ENCODE measurements at places on chromosomes 1 and 21.

DNA sequence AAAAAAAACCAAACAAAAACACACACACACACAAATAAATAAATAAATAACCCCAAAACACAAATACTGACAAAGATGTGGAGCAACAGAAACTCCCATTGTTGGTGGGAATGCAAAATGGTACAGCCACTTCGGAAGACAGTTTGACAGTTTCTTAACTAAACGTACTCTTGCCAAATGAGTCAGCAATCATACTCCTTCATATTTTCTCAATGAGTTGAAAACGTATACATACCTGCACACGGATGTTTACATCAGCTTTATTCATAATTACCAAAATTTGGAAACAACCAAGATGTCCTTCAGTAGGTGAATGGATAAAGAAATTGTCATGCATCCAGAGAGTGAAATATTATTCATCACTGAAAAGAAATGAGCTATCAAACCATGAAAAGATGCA is 23.5 kb downstream of the ASAP3 start:
- no peak for DNase-seq

DNA sequence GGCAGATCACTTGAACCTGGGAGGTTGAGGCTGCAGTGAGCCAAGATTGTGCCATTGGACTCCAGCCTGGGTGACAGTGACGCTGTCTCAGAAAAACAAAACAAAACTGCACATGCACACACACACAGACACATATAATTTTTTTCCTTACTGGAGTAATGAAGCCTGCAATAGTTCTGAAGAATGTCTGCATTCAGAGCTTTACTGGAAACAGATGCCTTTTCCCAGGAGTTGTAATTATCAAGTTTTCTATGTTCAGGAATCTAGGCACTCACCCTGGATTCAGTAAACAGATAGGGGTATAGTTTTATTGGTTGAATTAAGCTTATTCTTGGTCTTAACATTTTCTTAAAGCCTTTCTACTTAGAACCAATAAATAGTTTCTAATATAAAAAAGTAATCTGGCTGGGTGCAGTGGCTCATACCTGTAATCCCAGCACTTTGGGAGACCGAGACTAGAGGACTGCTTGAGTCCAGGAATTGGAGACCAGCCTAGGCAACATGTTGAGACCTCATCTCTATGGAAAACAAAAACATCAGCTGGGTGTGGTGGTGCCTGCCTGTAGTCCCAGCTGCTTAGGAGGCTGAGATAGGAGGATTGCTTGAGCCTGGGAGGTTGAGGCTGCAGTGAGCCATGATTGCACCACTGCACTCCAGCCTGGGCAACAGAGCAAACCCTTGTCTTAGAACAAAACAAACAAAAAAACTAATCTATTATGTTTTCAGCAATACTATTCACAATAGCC is 15.8 kb downstream of the SPEN start:
- DNase-seq = no peak

- no peak for DNase-seq
Observed at GRCh38 chr21:40613546-40614030, 233.4 kb downstream of the DSCAM start.

GRCh38 chr21:45455674-45456583 is 51.0 kb downstream of the COL18A1 start:
- peak; percentile 65 for DNase-seq

DNA sequence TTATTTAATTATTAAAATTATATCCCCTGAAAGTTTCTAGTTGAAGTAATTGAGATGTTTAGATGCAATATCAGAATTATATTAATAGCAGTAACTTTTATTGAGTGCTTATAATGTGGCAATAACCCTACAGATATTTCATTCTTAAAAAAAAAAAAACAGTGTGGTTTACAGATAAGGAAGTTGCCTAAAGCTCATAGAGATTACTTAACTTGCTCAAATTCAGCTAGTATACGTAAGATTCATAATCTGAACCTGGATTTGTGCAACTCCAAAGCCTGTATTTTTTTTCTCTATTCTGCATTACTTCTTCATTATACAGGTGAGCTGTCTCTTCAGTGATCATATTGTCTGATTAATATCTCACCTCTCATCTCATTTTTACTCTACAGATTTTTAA is 156.0 kb upstream of the PTBP2 start:
- DNase-seq = no peak

DNA sequence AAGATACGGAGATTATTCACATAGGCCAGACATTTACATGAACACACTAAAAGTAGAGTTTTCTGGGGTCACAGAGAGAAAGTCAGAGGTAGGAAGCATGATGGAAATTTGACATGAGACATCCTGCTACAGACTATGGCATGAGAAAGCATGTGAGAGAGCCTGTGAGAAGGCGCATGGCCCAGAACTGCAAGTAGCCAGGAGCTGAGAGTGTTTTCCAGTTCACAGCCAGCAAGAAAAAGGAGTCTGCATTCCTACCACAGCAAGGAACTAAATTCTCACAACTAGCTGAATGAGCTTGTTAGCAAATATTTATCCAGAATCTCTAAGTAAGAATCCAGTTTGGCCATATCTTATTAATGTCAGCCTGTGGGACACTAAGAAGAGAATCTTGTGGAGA is 673.3 kb downstream of the BRINP3 start:
- no peak for DNase-seq

- no peak for DNase-seq
Observed at GRCh38 chr1:201186192-201186591, 4.4 kb upstream of the IGFN1 start.

- peak; percentile 66 for DNase-seq
Observed at GRCh38 chr1:203537806-203538464, 44.0 kb downstream of the OPTC start.

DNA sequence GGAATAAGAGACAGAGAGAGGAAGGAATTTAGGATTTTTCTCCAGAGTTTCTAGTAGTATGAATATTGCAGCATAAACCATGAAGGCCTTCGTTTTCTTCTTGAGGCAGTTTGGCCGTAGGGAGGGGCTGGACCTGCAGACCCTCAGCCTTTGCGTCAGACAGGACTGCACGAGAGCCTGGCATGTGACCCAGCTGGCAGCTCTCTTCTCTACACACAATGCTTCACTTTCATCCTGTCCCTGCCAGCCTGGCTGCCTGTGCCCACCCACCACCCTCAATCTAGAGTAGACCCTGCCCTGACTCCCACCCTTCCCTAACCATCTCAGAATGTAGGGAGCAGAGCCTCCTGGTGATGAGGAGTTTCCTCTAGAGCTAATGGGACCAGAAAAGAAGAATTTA is 1.6 kb downstream of the CA14 start:
- DNase-seq = no peak

DNA sequence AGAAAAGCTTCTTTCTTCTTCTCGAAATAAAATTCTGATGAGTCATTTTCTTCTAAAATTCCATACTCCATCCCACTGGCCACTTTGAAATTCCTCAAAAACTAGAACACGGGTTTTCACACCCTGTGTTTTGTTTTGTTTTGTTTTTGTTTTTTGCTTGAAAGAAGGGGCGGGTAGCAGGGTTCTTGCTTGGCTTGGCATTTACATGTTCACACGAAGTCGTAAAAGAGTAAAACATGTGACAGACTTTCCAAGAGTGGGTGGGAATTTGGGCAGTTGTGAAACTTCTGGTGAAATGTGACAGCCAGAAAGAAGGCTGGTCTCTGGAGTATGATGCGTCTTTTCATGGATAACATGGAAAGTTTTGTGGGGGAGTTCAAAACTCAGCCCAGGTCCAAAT is 47.1 kb upstream of the FMN2 start:
- no peak for DNase-seq

DNA sequence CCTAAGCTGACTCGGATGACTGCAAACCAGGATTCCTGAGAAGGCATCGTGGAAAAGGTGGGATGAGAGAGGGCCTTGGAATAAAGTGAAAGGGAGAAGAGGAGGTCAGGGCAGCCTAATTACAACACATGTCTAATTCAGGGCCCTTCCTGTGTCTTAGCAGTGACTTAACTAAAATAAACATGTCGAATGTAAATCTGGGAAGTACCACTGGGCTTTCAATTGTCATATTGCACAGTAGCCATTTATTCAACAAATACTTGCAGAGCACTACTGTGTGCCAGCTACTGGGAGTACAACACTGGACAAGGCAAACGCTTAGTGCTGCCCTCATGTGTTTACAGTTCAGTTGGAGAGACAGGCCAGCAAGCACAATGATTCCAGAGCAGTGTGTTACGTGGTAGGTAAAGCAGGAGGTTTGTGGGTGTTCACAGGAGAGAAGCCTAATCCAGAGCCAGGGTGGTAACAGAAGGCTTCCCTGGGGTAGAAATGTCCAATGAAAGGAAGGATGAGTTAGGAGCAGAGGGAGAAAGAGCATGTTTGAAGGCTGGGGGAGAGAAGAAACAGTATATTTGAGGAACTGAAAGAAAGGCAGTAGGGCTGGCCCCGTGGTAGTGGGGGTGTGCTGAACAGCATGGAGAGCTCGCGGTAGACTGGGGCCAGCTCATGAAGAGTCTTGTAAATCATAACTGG is 38.0 kb upstream of the RASAL2 start:
- no peak for DNase-seq

DNA sequence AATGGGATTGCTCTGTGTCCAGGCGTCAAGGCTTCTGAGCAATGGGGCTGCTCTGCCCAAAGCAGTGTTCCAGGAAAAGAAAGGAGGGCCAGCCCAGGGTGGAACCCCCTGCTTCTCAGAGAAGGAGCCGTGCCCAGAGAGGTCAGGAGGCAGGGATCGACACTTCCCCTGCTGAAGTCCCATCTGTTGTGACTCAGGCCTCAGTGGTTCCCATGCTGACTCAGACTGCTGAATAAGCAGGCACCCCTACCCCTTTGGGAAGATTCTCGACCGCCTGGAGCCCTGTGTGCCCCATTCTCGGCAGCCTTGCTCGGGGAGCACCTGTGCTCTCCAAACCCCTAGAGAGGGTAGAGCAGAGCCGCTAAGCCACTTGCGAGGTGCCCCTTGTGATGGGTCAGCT is 23.9 kb downstream of the PKP1 start:
- no peak for DNase-seq

- DNase-seq = no peak
Observed at GRCh38 chr1:48066936-48067335, 69.8 kb upstream of the TRABD2B start.

GRCh38 chr1:41426201-41426890 is 58.1 kb downstream of the EDN2 start:
- peak; percentile 40 for DNase-seq

GRCh38 chr1:165851034-165851658 is 23.7 kb downstream of the UCK2 start:
- no peak for DNase-seq

- DNase-seq = no peak
Observed at GRCh38 chr1:237873487-237874211, 17.1 kb downstream of the ZP4 start.

GRCh38 chr21:36205962-36206361 is 49.3 kb downstream of the DOP1B start:
- no peak for DNase-seq

DNA sequence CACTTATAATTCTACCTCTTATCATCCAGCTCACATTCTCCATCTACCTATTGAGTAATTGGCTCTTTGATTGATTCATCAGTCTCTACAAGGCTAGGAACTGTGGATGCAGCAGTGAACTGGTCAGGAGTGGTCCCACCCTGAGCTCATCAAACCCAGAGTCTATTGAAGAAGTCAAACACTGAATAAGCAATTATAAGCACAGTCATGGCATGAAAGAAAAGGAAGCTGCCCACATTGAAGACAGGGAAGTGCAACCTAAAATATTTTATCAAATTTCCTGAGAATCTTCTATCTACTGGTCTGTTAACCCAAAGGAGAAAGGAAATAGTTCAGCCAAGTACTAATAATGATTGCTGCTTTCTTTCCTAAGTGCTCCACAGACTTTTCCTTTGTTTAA is 35.7 kb downstream of the ACP6 start:
- DNase-seq = no peak
